ENCODE measurements at places on chromosomes 12 and 14.

GRCh38 chr12:124824195-124824594, 39.5 kb downstream of the SCARB1 start:
- DNase-seq, result no peak

GRCh38 chr12:4307593-4308333, 13.2 kb upstream of the TIGAR start:
- peak; percentile 67 for DNase-seq

DNA sequence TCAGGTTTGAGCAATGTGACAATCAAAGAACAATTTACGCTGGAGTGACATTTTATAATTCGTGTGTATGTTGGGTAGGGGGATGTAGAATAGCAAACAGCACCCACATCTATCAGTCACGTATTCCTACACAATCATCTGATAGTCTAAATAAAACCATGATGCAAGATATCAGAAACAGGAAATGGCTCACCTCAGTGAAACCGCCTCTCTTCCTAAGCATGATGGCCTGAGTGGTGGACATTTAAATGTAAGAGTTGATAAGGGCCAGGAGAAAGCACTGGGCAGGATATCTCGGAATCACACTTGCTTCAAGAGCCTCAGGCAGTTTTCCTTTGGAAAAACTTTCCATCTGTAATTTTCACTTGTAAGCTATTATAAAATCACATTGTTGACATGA, 128.2 kb downstream of the GRIP1 start:
- no peak for DNase-seq

DNA sequence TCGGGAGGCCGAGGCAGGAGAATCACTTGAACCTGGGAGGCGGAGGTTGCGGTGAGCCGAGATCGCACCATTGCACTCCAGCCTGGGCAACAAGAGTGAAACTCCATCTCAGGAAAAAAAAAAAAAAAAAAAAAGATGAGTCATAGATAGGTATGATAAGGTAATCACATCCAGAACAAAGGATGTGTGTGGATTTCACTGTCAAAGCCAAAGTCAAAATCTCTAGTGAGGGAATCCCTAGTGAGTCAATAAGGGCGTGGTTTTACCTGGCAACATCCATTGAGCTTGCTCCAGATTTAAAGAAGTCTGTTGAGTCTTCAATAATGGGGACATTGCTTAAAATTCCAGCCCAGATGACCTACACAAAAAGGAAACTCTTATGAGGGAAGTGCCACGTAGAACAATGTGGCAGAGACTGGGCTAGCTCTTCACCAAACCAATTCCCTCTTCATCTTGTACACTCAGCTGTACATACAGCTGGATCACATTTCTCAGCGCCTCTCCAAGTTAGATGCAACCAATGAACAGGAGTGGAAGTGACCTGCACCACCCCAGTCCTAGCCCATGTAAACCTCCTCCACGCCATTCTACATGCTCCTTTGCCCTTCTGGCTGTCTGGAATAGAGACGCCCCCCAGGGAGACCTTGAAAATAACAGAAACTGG, 23.4 kb downstream of the ALDH1L2 start:
- no peak for DNase-seq

DNA sequence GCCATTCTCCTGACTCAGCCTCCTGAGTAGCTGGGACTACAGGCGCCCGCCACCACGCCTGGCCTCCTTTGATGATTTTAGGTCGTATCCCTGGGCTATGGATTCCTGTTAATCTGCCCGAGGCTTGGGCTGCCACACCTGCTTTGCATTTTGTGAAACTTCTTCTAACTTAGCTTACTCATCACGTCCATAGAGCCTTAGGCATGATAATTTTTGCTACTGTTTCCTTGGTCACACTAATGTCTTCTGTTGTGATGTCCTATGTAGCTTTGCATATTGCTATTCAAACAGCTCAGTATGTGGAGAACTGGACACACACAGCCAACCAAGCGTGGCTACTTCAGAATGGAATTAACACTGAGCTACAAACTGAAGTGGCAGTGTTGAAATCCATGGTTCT, 47.5 kb upstream of the DDX11 start:
- no peak for DNase-seq

DNA sequence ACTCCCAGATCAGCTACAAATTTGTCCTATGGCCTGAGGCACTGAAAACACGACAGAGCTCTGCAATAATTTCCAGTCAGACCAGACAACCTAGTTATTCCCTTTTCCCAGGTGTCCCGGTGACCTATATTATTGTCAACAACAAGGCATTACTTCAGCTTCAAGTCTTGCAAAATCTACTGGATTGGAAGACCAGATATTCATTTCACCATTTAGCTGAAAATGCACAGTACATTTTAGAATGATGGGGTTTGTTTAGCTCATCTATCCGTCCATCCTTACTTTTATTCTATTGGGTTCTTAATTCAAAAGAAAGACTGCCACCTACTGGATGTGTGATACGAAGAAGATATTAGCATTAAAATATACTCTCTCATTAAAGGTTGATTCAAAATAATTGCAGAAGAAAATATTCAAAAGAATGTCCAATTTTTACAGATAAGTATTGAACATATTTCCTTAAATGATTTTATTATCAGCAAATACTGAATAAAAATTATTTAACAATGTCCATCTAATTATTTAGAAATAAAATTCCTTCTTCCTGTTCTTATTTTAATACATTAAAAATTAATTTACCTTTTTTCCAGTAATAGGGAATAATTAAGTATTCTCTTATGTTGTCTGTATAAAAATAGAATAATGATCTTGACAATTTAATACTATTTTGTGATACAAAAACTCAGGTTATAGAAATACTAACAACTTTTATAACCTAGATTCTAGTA, 244.9 kb upstream of the LRIG3 start:
- peak; percentile 41 for DNase-seq

DNA sequence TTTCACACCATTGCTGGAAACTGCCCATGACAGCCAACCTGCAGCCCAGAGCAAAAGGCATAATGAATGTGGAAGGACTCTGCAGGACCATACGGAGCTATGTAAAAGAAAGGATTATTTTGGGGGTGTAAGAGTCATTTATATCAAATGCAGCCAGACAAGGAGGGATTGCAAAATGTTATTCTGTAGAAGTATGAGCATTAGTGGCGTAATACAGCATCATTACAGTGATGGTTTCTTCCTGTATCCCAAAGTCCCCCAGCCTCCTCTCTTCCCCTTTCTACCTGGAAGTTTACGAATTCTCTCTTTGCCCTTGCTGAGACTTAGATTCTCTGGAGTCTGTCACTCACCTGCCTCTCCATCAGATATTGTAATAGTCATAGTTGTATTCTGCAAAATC, 89.9 kb downstream of the BORCS5 start:
- no peak for DNase-seq

DNA sequence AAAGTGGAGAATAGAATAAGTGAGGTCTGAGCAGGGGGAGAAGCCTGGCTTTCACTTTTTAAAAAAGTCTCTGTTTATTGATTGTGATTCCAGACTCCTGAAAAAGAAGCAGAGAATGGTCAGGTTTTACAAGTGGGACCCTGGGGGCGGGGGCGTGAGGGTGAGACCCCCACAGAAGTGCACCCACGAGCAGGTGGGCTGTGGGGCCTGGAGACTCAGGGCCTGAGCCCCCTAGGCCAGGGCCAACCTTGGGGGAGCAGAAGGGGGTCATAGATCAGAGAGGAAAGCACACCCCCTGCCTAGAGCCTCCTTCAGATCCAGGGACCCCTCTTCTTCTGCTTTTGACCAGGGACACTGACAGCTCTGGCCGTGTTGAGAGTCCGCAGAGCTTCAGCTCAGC, 180.3 kb downstream of the ADGRD1 start:
- DNase-seq, result no peak

DNA sequence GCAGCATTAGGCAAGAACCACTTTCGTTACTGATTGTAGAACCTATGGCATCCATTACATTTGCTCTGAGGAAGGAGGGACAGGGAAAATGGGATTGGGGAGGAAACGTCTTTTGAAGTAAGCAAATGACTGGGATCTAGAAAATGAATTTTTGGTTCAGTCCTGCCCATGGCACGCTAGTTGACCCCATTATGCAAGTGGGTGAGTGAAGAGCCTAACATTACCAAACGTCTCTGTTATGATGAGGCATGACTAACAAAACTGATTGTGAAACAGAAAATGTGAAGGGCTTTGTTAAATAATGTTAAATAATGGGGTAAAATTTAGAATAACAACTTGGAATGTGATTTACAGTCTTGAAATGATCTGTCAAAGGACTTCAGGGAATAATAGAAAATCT, 38.9 kb downstream of the CPSF2 start:
- DNase-seq, result peak; percentile 38

GRCh38 chr14:34218881-34219280, 243.2 kb downstream of the SPTSSA start:
- DNase-seq, result no peak

DNA sequence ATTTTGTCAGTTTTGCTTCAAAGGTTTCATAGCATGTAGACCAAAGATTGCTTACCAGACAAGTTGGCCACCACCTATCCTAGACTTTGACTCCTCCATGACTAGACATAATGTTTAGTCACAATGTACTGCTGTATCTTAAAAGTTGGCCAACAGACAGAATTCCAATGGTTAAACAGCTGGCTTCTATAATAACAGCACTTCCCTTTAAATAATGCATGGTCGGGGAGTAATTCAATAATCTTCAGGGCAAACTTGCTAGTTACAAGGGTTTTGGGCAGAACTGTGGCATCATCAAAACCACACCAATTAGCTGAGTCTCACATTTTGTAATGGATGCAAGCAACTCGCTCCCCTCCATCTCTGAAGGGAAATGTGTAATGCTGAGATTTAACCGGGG, 56.9 kb downstream of the IGF1 start:
- DNase-seq, result no peak

GRCh38 chr14:89256951-89257350, 160.1 kb downstream of the FOXN3 start:
- no peak for DNase-seq
